ENCODE measurements at places on chromosomes 4 and X.

DNA sequence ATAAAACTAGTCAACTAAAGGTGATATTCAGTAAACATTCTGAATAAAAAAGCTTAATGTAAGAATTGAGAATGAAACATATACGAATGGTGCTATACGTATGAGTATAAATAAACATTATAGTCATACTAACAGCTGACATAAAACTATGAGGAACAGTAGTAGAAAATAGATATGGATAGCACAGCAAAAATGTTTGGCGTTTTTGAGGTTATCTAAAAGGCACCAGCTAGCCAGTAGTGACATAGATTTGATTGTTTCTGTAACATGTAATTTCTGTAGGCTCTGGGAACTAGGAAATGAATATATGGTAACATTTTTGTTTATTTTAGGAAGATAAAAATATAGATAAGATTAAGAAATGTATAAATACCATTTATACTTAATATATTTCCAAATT is 69.3 kb downstream of the SNX25 start:
- DNase-seq, result no peak

DNA sequence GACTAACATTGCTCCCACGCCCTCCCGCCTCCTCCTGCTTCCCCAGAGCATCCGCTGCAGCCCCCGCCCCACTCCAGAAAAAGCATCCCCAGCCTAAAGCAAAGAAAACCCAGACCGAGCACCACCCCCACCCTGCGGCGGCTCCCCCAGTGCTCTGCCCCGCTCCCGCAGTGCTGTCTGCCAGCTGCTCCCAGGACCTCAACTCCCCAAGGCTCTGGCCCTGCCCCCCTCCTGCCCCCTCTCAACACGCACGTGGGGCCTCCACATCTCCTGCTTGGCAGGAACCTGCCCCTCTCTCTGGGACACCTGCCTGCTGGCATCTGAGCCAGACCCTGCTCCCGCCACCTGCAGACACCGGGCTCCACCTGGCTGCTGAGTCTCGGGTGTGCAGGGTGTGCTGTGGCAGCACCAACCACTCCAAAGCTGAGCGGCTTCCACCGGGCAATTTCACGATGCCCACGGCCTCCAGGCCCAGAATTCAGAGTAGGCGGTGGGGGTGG is 79.4 kb downstream of the FAM53A start:
- DNase-seq, result peak; percentile 62

GRCh38 chr4:244471-244870 is 60.8 kb downstream of the ZNF732 start:
- DNase-seq, result peak; percentile 69

DNA sequence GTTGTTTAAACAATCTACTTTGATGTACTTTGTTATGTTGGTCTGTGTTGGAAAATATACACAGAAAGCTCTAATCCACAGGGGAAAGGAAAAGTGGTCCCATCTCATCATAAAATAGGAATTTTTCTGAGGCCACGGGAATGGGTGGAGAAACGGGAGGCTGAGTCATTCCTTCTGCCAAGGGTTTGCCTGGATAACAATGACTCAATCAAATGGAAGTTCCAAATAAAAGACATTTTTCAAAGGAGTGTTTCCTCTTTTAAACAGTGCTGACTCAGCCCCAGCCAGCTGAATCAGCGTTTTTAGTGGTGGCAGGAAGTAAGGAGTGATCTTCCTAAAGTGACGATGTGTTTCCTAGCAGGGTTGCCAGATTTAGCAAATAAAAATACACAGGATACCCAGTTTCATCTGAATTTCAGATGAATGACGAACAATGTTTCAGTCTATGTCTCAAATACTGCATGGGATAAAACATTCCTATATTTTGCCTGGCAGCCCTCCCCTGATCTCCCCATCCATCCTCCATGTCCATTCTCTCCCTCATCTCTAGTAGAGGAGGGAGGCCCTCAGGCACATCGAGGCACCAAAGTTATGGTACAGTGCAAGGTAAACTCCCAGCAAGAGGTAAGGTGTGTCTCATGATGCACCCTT is 345.4 kb upstream of the GATB start:
- peak; percentile 46 for DNase-seq

- no peak for DNase-seq
Observed at GRCh38 chr4:58669783-58670182, 1559.6 kb upstream of the IGFBP7 start.

DNA sequence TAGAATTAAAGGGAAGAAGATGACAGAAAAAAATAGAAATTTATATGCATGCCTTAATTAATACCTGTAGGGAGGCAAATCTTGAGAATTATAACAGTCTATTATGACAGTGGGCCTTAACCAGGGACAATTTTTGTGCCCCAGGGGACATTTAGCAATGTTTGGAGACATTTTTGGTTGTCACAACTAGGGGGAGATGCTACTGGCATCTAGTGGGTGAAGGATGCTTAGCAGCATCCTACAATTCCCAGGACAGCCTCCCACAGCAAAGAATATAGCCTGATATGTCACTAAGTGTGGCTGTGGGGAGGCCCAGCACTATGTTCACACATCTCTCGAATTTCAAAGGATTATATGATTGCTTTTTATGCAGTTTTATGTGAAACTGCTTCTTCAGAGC is 10.5 kb downstream of the GPR82 start:
- peak; percentile 12 for DNase-seq

DNA sequence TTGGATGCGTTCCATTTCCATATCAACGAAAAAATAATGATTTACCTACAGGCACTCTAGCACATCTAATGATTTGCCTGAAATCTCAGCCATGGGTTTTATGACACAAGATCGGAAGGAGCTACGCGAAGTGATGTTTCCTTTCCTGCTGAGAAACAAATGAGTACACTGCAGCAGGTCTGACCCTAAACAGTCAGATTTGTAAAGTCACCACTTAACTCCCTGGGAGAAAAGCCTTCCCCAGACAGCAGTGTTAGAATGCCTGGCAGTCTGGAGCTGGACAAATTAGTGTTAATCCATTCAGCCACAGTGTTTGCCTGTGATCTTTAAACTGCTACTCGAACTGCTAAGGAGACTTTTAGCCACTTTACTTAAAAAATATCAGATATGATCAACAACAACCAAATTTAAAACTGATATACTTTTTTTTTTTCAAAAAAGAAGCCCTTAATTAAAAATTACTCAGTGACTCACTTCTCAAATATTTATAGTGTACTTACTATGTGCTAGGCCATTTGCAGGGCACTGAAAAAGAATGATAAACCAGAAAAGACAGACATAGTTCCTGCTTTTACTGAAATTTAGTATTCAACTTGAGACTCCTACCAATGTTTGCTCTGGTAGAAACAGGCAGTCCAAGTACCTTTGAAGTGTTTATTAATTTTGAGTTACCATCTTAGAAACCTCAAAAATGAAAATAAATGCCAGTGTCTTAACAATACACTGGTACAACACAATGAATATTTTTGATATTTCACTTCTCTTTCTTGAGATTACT is 104.5 kb downstream of the SHISA3 start:
- no peak for DNase-seq

GRCh38 chr4:37948542-37948941 is 11.7 kb upstream of the PTTG2 start:
- DNase-seq, result peak; percentile 12

GRCh38 chrX:39580043-39580442 is 517.7 kb downstream of the BCOR start:
- DNase-seq, result no peak

DNA sequence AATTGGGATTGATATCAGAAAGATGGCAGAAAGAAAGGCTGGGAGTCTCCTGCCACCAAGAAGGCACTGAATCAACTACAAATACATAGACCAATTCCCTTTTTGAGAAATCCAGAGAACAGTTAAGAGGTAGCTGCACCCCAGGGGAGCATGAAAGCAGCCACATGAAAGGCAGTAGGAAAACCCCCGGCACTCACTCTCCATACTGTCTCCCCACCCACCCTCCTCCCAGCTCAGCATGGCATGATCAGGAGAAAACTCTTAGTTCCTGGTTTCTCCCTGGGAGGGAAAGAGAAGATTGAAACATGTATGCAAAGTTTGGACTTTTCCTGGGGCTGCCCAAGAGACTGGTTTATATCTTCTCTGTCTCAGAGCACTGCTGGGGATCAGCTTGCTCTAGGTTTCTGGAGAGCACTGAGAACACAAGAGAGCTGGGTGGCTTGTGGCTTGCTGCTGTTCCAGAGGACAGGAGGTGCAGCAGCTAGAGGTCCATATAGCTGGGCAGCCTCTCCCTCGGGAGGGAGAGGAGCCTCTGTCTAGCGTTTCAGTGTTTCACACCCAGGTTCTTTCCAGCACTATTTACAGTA is 305.7 kb downstream of the PDGFC start:
- no peak for DNase-seq

DNA sequence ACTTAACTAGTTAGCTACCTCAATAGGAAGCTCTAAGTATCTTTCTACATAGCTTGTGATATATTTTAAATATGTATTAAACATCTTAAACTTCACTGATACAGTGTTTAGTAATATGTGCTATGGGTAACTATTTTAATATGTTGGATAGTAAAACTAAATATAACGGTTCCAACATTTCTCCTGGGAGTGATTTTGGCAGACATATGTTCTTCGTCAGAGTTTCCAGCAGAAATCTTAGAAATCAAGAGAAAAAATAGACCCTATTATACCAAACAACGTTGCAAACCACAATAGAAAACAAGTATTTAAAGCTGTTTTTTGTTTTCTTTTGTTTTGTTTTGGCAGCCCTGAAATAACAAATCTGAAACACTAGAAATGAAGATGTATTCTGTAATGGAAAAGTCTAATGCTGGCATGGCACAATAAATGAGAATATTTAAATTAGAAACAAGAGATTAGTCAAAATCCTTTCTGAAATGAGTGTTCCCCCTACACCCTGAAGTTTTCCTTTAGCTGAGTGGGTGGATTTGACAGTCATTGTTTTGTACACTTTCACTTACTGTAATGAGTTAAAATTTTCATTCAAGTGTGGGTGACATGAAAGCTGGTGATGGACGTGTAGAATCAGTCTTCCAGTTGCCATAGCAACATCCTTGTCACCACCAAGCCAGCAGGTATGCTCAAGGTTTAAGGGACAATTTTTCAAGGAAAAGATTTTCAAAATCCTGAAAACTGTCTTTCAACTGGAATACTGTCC is 233.5 kb downstream of the SCFD2 start:
- peak; percentile 48 for DNase-seq

- DNase-seq, result no peak
Observed at GRCh38 chr4:48752246-48752645, 27.8 kb downstream of the FRYL start.

DNA sequence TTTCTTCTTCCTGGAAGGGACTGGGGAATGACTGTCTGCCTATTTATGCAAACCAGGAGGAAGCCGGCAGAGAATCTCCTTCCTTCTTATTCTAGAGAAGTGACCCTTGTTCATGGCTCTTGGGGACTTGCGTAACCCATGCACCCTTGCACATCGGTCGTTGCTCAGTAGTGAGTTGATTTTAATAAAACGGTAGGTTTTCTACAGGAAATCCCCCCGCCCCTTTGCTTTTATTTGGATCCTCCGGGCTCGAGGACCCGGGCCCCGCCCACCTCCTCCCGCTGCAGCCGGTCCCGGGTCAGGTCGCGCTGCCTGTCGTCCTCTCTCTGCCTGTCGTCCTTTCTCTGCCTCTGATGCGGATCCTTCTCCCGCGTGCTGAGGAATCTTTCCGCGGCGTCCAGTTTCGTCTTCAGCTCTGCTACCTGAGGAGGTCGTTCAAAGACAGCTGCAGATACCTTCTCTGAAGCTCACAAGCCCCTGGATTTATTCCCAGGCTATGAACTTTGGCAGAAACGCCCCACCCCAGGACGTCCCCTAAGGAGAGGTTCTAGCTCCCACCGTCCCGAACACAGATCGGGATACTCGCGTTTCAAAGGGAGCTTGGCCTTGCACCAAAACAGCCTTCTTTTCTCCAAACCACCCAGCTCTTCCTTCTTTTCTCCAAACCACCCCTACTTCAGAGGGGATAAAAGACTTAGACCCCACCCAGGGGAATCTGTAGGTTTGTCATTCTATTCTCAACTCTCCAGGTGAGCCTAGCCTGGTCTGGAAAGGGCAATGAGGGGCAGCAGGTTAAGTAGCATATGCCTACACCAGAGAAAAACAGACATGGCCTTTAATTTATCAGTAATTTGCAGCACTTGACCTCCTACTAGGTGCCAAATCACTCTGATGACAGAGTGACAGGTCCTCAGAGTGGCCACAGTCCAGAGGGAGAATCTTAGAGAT is 7.0 kb downstream of the TNIP3 start:
- DNase-seq, result peak; percentile 48

- DNase-seq, result no peak
Observed at GRCh38 chrX:44082829-44083228, 109.6 kb upstream of the NDP start.

- DNase-seq, result no peak
Observed at GRCh38 chr4:72489267-72489666, 79.8 kb downstream of the ADAMTS3 start.

DNA sequence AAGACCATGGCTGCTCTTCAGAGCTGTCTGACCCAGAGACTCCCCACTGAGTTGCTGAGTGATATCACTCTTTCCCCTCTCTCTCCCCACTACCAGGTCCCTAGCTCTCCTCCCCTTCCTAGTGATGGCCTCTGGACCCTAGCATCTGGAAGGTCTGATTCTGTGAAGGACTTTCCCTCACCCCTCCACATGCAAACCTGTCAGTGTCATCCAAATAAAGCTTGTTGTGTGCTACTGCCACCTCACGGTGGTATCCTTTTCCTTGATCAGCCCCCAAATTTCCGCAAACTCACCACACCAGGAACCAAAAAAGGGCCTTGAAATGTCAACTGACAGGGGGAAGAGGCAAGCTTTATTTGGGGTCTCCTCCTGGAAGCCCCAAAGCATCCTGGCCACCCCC is 500.2 kb downstream of the IDS start:
- no peak for DNase-seq

- DNase-seq, result no peak
Observed at GRCh38 chr4:185134307-185134869, 8.7 kb upstream of the SLC25A4 start.

Data from activated CD8-positive, alpha-beta T cell treated with anti-CD3 and anti-CD28 coated beads for 36 hours (primary cell).